ENCODE measurements at places on chromosomes 4 and X.

GRCh38 chr4:170868170-170868569 lies 778.4 kb upstream of the AADAT start:
- no peak for DNase-seq

- no peak for DNase-seq
These were observed 162.7 kb upstream of the MBNL3 start for GRCh38 chrX:132651421-132652086.

GRCh38 chrX:106177982-106178321 lies 9.8 kb downstream of the PWWP3B start:
- DNase-seq: no peak

DNA sequence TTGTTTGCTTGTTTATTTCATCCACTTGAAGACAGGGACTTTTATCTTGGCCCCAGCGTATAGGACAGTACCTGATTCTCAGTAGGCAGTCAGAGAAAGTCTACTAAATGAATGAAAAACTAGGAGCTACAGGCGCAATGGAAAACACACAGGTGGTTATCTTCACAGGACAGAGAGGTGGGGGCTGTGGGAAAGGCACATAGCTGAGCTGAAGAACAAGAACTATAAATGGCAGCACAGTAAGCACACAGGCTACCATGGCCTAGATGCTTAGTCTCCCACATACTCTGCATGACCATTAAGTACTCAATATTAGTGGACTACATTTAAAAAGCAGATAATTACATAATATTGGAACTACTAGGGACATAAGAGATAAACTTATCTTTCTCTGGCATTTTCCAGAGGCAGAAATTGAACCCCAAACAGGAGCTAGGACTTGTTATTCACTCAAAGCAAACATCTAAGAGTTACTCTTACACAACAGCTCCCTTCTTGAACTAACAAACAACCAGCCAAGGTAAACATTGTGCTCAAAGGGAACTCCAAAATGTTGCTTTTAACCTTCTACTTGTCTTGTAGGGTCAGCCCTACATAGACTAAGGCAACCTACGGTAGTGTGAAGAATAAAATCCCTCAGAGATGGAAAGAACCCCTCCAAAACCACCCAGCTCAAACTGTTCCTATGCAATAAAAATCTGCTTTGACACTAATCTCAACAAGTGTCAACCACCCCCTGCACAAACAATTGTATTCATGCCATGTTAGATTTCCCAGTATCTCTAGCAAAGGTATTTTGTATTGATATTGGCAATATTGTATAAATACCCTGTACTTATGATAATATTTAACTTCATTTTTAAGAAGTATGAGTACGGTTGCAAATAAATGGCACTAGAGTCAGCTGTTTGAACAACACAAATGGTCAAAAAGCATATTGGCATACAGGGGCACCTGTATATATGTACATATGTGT lies 593.6 kb downstream of the KLHL13 start:
- DNase-seq: no peak

DNA sequence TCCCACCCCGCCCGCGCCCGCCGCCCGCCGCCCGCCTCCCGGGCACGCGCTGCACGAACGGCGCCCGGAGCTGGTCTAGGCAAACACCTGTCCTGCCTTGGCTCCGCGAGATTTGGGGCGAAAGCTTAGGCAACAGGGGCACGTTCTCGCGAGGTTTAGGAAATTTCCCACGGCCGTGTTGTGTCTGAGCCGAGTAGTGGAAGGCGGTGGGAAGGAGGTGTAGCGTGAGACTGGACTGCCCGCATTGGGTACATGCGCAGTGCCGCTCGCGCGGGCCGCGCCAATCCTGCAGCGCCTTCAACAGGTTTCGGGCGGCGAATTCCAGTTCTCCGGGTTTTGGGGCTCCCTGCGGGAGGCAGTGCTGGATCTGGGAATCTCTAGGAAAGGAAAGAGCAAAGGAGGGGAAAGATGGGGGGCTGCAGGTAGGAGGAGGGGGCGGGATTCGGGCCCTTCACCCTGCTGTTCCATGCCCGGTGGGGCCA lies 1.3 kb upstream of the RBPJ start:
- peak; percentile 80 for DNase-seq

- no peak for DNase-seq
These were observed 56.2 kb upstream of the STIM2 start for GRCh38 chr4:26804451-26804850.

GRCh38 chr4:181194096-181194495 lies 1049.1 kb upstream of the TENM3 start:
- no peak for DNase-seq

- no peak for DNase-seq
These were observed 23.9 kb upstream of the PRDM8 start for GRCh38 chr4:80173401-80173800.

DNA sequence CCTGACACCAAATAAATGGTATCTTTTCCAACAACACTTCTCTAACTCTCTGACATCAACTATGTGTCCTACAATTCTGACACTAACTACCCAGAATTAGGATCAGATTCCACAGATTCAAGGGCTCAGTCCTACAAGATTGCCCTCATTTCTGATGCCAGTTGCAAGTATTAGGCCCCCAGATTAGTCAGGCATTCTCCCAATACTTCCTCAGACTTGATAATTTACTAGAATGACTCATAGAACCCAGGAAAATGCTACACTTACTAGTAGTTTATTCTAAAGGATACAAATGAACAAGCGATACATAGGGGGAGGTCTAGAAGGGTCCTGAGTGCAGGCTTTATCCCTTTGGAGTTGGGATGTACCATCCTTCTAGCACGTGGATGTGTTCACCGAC lies 8.5 kb downstream of the TIGD2 start:
- no peak for DNase-seq

GRCh38 chrX:150868625-150869024 lies 29.8 kb downstream of the CD99L2 start:
- DNase-seq: no peak

DNA sequence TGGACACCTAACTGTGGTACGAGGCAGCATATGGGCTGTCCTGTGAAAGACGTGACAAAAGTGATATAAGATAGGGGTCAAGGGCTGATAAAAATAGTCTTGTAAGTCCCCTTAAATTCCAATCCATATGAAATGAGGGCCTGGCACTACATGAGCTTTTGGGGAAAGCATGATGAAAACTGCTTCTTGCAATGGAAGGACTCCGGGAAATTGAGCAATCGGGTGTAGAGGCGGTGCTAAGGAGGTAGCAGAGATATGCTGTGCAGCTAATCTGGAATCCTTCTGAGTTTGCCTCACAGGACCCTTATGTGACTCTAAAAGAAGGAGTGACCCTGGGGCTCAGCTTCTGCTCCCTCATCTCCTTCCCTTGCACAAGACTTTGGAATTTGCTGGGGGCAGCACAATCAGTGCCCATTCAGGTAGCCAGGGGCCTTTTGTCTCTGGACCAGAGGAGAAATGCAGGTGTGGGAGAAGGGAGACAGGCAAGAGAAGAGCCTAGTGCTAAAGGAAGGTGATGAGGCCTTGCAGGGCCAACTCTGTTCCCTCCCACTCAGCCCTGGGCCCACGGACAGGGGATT lies 12.8 kb downstream of the CLDN2 start:
- DNase-seq: no peak

DNA sequence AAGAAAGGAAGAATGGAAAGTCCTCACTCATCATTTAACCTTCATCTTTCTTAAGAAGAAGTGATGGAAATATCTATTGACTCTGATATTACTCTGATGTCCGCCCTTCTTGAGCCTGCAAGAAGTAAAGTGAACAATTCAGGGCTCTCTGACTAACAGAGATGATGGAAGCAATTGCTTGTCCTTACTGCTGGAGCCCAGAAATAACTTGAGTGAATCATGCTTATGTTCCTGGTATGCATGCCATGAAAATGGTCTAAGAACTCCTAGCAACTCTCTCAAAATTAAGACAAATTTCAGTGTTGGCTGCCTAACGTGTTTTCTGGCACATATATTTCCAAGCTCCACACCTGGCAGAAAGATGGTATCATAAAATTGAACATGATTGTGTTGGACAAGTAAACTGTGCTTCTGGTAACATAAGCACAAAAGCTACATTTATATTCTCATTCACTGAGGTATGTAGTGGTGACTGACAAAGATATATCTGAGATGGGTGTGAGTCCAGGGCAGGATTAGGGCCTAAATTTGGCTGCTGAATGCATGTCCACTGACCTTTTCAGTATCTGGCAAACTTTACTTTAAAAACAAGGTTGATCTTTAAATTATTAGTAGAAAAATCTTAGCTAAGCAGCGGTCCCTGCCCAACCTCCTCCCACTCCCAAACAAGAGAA lies 109.2 kb upstream of the OTUD4 start:
- no peak for DNase-seq

DNA sequence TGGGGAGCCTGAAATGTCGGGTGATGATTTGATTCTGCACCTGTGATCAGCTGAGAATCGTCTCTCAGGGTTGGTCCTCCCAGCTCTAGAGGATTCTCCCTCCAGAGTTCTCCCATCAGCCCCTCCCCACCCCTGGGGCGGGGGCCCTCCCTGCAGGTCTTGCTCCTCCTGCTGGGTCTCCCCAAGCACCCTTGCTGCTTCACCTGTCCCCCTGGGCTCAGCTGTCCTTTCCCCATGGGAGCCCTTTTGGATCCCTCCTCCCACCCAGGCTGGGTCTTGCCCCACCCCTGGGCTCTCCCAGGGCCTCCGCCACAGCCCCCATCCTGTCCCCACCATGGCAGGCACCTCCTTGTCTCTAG lies 22.2 kb downstream of the PSAPL1 start:
- no peak for DNase-seq

- no peak for DNase-seq
These were observed 627.0 kb upstream of the ATOH1 start for GRCh38 chr4:93201471-93202096.

DNA sequence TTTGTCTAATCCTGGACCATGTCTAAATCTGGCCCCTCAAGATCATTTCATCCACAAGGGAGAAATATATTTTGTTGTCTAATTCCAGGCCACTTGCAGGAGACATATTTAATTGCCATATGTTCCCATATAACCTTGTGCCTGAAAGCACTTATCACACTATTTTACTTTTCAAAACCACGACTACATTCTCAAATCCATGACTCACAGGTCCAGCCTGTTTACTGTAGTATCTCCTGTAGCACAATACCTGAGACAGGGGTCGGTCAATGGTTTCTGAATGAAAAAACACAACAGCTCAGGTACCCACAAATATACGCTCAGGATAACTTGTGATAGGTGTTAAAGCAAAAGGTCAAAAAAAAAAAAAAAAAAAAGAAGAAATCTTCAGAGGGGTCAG lies 60.9 kb downstream of the SEC24D start:
- DNase-seq: no peak

GRCh38 chr4:134313591-134313990 lies 112.0 kb upstream of the PABPC4L start:
- no peak for DNase-seq

- peak; percentile 12 for DNase-seq
These were observed 752 bp downstream of the SEPTIN11 start for GRCh38 chr4:76950052-76950955.

- no peak for DNase-seq
These were observed 4.6 kb upstream of the ANTXR2 start for GRCh38 chr4:80077639-80078038.

GRCh38 chrX:46864606-46865005 lies 27.8 kb downstream of the RP2 start:
- DNase-seq: no peak

DNA sequence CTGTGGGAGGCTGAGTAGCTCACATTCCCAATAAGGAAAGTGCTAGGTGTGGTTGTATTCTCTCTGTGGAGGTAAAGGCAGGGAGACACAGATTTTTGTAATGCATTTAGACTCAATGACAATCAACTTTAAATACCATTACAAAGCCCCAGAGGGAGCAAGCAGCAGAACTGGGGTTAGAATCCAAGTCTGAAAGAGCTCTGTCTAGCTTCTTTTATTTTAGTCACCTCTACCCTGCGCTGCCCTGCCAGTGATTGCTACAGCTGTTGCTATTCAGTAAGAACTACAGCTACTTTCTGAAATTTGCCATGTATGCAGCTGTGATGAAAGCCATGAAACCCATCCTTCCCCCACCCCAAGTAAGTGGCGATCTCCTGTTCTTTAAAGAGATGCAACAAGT lies 22.5 kb downstream of the SLC39A8 start:
- no peak for DNase-seq

DNA sequence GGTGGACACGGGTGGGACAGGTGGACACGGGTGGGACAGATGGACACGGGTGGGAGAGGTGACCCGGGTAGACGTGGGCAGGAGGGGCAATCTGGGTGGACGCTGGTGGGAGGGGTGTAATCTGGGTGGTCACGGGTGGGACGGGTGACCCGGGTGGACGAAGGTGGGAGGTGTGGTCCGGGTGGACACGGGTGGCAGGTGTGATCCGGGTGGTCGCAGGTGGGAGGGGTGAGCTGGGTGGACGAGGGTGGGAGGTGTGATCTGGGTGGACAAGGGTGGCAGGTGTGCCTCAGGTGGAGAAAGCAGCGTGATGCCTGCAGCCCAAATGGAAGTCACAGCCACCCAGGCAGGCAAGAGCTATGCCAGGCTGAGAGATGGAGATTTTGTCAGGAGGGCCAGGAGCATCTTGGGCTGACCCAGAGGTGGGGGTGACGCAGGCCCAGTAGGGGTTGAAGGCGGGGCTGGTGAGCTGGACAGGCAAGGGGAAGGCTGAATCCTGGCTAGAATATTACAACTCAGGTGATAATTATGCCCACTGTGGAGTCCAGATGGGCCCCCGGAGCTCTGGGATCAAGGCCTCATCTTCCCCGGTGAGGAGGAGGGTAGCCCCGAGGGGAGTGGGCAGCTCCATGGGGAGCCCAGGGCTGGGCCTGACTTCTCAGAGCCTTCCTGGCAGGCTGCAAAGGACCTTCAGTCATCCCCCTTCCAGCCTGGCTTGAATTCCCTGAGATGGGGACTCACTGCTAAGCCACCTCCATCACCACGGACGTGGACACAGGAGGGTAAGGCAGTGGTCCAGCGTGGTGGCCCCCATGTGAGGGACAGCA lies 100.0 kb downstream of the ADRA2C start:
- no peak for DNase-seq

DNA sequence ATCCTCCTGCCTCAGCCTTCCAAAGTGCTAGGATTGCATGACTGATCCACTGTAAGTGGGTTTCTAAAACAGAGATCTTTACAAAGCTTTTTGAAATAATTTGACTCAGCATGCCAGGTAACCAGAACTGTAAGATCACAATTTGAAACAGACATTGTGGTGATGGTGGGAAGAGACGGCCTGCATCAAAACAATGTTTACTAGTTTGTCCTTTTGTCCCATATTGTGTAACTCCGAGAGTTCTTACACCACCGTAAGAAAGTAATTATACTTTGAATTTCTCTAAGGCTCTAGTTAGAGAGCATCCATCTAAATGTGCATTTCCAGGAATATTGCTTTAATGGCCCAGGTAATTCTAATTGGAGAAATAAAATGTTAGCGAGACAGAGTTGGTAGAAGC lies 594 bp upstream of the ARHGAP24 start:
- DNase-seq: no peak

All from stimulated activated CD8-positive, alpha-beta memory T cell treated with anti-CD3 and anti-CD28 coated beads, Interleukin-2, amount 100 ng/mL, for 1 hour (primary cell).